Activated naive CD8-positive, alpha-beta T cell treated with anti-CD3 and anti-CD28 coated beads, Interleukin-2, amount 10 ng/mL, durations not matched to agents 7 days and 5 days (primary cell): ENCODE measurements at places on chromosomes 1 and 21.
A peak's percentile ranks its signal among the peaks of the same experiment; 100 is the strongest.

DNA sequence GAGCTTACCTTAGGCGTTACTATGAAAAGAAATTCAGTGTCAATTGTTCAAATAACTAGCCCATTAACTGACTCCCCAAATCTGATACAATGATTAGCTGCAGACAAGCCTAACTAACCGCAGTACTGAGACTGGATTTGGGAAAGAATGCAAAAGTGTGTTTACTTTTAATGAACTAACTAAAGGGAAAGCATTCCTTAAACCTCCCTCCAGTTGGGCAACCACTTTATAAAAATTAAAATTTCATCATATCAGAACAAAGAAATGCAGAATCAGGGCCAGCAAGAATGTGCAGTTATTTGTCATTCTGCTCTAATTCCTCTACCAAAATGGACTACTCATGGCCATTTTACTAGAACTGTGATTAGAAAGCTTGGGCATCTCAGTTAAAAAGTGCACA is 11.7 kb upstream of the NR5A2 start:
- no peak for DNase-seq
- peaks cover 17% of the 10 kb centered on the region for H3K27me3 ChIP-seq
- H3K36me3 ChIP-seq: no peaks in the 10 kb centered on the region
- H3K27ac ChIP-seq: no peak overlapping the region
- no peak overlapping the region for H3K4me3 ChIP-seq

DNA sequence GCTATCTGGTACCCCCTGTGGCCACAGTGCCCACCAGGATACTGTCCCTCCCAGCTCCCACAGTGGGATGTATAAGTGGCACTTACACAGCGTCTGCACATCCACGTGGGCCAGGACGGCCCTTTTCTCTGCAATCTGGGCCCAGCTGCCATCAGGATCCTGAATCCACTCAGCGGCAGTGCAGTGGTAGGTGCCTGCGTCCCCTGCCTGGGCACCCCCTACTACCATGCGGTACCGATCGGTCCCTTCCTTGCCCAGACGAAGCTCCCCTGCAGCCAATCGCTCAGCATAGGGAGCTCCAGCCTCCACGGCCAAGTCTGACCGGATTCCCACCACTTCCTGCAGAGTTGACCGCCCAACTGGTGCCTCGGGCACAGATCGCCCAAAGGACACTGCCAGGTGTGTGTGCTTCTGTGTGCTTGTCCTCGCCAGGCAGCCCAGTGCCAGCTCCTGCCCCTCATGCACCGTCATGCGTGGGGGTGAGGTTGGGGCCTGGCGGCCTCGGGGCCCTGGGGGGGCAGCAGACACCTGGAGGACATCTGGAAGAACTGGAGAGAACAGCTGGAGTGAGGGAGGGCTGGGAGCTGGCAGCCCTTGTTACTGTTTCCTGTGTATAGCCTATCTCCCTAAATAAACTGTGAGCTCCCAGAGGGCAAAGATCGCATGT is 4.7 kb downstream of the IGSF8 start:
- DNase-seq: no peak
- H3K36me3 ChIP-seq: peaks cover 2% of the 10 kb centered on the region
- H3K27me3 ChIP-seq: no peaks in the 10 kb centered on the region
- no peak overlapping the region for H3K4me3 ChIP-seq
- no peak overlapping the region for H3K27ac ChIP-seq
- H3K4me1 ChIP-seq: peaks cover 22% of the 10 kb centered on the region

GRCh38 chr1:151001602-151002001 is 5.1 kb downstream of the MINDY1 start:
- DNase-seq: no peak
- no peak overlapping the region for H3K4me3 ChIP-seq
- peaks cover 8% of the 10 kb centered on the region for H3K36me3 ChIP-seq
- H3K4me1 ChIP-seq: peaks cover 43% of the 10 kb centered on the region
- no peaks in the 10 kb centered on the region for H3K27me3 ChIP-seq

- peaks cover 26% of the 10 kb centered on the region for H3K36me3 ChIP-seq
- peaks cover 49% of the 10 kb centered on the region for H3K4me1 ChIP-seq
- no peaks in the 10 kb centered on the region for H3K27me3 ChIP-seq
- peak overlapping the region; percentile 57 for H3K4me3 ChIP-seq
- no peak for DNase-seq
Observed at GRCh38 chr1:84164567-84165021, 20.5 kb downstream of the PRKACB start.

GRCh38 chr1:237640966-237641365 is 249.8 kb downstream of the ZP4 start:
- H3K4me1 ChIP-seq: no peaks in the 10 kb centered on the region
- no peaks in the 10 kb centered on the region for H3K36me3 ChIP-seq
- DNase-seq: no peak
- H3K27me3 ChIP-seq: no peaks in the 10 kb centered on the region
- H3K27ac ChIP-seq: no peak overlapping the region

DNA sequence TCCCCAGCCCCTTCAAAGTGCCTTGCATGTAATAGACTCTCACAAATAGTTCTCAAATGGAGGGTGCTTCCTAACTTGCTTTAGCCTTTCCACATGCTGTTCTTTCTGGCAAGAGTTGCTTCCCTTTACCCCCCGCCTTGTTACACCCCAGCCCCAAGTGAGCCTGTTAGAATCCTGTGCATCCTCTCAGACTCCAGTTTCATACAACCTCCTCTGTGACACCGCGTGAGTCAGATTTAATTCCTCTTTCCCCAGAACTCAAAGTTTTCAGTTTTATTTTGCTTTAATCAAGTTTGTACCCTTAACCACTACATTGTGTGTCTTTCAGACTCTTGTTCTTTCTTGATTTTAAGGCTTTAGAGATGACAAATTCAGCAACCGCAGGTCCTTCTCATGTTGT is 234.5 kb upstream of the HOOK1 start:
- H3K27me3 ChIP-seq: no peaks in the 10 kb centered on the region
- H3K27ac ChIP-seq: no peak overlapping the region
- no peak for DNase-seq
- H3K36me3 ChIP-seq: peaks cover 4% of the 10 kb centered on the region

GRCh38 chr1:30449428-30450147 is 273.8 kb downstream of the MATN1 start:
- DNase-seq: no peak
- no peaks in the 10 kb centered on the region for H3K36me3 ChIP-seq
- H3K27me3 ChIP-seq: peaks cover 6% of the 10 kb centered on the region
- no peak overlapping the region for H3K27ac ChIP-seq

GRCh38 chr1:173758980-173759379 is 44.2 kb downstream of the KLHL20 start:
- peaks cover 10% of the 10 kb centered on the region for H3K4me1 ChIP-seq
- no peak overlapping the region for H3K4me3 ChIP-seq
- DNase-seq: no peak
- no peak overlapping the region for H3K27ac ChIP-seq
- H3K27me3 ChIP-seq: no peaks in the 10 kb centered on the region

DNA sequence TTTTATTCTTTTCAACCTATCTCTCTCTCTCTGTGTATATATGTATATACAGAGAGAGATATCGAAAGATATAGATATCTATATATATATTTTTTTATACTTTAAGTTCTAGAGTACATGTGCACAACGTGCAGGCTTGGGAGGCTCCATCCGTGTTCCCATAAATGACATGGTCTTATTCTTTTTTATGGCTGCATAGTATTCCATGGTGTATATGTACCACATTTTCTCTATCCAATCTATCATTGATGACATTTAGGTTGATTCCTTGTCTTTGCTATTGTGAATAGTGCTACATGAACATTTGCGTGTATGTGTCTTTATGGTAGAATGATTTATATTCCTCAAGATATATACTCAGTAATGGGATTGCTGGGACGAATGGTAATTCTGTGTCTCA is 55.2 kb upstream of the GPR88 start:
- H3K4me3 ChIP-seq: no peak overlapping the region
- no peaks in the 10 kb centered on the region for H3K4me1 ChIP-seq
- H3K36me3 ChIP-seq: peaks cover 37% of the 10 kb centered on the region
- H3K27me3 ChIP-seq: no peaks in the 10 kb centered on the region
- no peak overlapping the region for H3K27ac ChIP-seq

GRCh38 chr1:182644886-182645285 is 39.5 kb downstream of the RGS8 start:
- no peak for DNase-seq
- no peaks in the 10 kb centered on the region for H3K4me1 ChIP-seq
- H3K27ac ChIP-seq: no peak overlapping the region
- no peak overlapping the region for H3K4me3 ChIP-seq
- peaks cover 1% of the 10 kb centered on the region for H3K36me3 ChIP-seq

DNA sequence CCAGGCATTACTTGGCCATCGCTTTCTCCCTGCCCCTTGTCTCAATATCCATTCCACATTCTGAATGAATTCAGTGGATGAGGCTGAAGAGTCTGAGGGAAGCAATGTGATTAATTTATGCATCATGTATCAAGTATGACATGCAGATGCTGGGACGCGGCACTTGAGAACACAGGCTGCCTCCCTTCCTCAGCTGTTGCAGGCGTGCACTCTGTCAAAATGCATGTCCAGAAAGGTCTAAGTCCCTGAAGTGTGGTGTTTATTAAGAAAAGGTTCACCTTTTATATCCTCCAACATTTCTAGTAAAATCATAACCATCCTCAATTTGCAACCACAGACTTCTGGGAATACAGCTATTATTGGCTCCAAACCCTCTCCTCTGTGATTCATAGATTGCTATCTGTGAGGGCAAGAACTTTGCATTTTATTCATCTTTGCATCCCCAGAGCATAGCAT is 22.6 kb upstream of the RAB3GAP2 start:
- H3K27ac ChIP-seq: no peak overlapping the region
- H3K36me3 ChIP-seq: no peaks in the 10 kb centered on the region
- peaks cover 15% of the 10 kb centered on the region for H3K27me3 ChIP-seq
- H3K4me1 ChIP-seq: no peaks in the 10 kb centered on the region

- peaks cover 21% of the 10 kb centered on the region for H3K4me1 ChIP-seq
- peak within 1 kb of the TSS; percentile 80 for H3K27ac ChIP-seq
- peaks cover 8% of the 10 kb centered on the region for H3K36me3 ChIP-seq
Observed at GRCh38 chr1:156591432-156592157, at the start of gene NAXE. Gene NAXE (plus strand): TSS chr1:156591776. CDS start chr1:156591805, 29 bp downstream.

DNA sequence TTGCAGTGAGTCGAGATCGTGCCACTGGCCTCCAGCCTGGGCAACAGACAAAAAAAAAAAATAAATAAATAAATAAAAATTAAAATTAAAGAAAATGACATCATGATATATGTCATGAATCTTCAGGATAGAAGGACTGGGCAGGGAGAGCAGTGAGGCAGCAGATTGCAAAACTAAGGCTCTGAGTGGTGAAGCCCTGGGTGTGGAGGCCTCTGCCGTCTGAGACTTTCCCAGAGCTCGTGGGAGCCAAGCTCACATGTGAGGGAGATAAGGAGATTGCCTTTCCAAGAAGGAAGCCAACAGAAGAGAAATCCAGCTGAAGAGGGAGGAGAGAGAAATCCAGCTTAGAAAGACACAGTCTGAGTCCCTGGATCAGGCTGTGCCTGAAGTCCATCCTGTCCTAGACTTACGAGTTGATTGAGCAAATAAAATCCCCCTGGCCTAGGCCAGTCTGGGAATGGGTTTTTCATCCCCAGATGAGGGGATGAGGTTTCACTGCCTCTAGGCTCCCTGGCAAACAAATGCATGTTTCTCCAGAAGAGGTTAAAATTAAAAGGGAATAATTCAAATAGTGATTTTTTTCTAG is 142.0 kb upstream of the IGSF21 start:
- H3K4me1 ChIP-seq: no peaks in the 10 kb centered on the region
- no peak overlapping the region for H3K27ac ChIP-seq
- H3K36me3 ChIP-seq: no peaks in the 10 kb centered on the region
- no peaks in the 10 kb centered on the region for H3K27me3 ChIP-seq

DNA sequence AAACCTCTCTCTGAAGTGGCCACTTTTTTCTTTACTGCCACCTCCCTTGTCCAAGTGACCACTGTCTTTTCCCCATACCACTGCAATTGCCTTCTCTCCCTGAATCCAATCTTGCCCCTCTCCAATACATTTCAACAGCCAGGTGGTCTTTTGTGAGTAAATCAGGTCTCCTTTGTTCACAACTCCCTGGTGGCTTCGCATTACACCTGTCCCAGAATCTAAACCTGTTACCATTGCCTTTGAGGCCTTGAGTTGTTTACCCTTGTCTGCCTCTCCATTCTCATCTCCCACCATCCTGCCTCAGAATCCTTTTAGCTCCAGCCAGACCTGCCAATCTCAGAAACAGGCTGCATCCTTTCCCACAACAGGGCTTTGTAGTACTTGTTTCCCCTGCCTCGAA is 21.8 kb upstream of the DYNLT5 start:
- H3K4me3 ChIP-seq: no peak overlapping the region
- no peaks in the 10 kb centered on the region for H3K36me3 ChIP-seq
- peaks cover 13% of the 10 kb centered on the region for H3K4me1 ChIP-seq

GRCh38 chr1:117579221-117579906 is 26.5 kb upstream of the TENT5C start:
- H3K4me3 ChIP-seq: no peak overlapping the region
- H3K27me3 ChIP-seq: peaks cover 2% of the 10 kb centered on the region
- no peaks in the 10 kb centered on the region for H3K36me3 ChIP-seq
- no peak for DNase-seq
- no peaks in the 10 kb centered on the region for H3K4me1 ChIP-seq

DNA sequence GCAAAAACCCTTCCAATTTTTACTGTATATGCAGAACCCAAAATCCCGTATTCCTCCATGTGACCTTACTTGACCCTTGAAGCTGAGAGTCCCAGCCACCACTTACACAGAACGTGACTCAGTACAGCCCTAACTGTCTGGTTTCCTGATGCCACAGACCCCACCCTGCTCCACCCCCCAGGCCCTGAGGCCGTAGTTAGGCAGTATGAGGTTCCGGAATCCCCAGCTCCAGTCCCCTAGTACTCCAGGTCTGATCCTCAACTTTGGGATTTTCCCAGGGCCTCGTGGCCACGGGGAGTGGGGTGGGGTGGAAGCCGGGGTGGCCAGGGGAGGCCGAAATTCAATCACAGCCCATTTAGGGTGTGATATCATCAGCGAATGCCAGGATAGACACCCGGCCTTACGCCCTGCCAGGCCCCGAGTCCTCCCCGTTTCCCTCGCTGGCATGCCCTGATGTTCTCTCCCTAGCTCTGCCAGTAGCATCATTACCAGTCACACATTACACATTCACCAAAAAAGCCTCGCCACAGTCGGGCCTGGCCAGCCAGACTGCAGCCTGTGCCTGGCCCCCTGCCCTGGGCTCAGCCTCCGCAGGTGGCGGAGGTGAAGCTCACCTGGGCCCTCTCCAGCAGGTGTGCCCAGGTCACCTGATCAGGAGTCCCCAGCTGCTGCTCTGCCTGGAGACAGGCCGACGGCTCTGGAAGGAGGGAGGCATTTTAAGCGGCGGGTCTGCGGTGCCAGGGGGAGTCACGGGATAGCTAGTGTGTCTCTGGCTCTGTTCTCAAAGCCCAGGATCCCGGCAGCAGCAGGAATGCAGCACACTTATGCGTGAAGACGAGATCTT is 70.8 kb downstream of the SCCPDH start:
- H3K4me1 ChIP-seq: no peaks in the 10 kb centered on the region
- H3K4me3 ChIP-seq: no peak overlapping the region
- H3K27ac ChIP-seq: no peak overlapping the region
- DNase-seq: no peak
- no peaks in the 10 kb centered on the region for H3K27me3 ChIP-seq

- no peak overlapping the region for H3K4me3 ChIP-seq
- no peaks in the 10 kb centered on the region for H3K36me3 ChIP-seq
- no peak overlapping the region for H3K27ac ChIP-seq
- no peaks in the 10 kb centered on the region for H3K4me1 ChIP-seq
- H3K27me3 ChIP-seq: no peaks in the 10 kb centered on the region
Observed at GRCh38 chr21:27212441-27212840, 245.6 kb upstream of the ADAMTS5 start.

- peaks cover 3% of the 10 kb centered on the region for H3K27me3 ChIP-seq
- H3K4me3 ChIP-seq: no peak overlapping the region
- peaks cover 5% of the 10 kb centered on the region for H3K36me3 ChIP-seq
- DNase-seq: no peak
- H3K4me1 ChIP-seq: peaks cover 14% of the 10 kb centered on the region
Observed at GRCh38 chr1:109635862-109636200, 16.2 kb downstream of the AMPD2 start.

- no peak overlapping the region for H3K27ac ChIP-seq
- H3K36me3 ChIP-seq: no peaks in the 10 kb centered on the region
- no peaks in the 10 kb centered on the region for H3K4me1 ChIP-seq
- DNase-seq: no peak
- H3K27me3 ChIP-seq: peaks cover 4% of the 10 kb centered on the region
Observed at GRCh38 chr1:3093898-3094626, 25.1 kb downstream of the PRDM16 start.
